Activated CD8-positive, alpha-beta memory T cell treated with anti-CD3 and anti-CD28 coated beads for 24 hours (primary cell): ENCODE measurements at places on chromosomes 2 and 18.

- DNase-seq: no peak
Observed at GRCh38 chr18:46866523-46866922, 50.8 kb downstream of the PIAS2 start.

GRCh38 chr2:38602136-38602731, 494 bp downstream of the HNRNPLL start:
- DNase-seq: peak; percentile 80

DNA sequence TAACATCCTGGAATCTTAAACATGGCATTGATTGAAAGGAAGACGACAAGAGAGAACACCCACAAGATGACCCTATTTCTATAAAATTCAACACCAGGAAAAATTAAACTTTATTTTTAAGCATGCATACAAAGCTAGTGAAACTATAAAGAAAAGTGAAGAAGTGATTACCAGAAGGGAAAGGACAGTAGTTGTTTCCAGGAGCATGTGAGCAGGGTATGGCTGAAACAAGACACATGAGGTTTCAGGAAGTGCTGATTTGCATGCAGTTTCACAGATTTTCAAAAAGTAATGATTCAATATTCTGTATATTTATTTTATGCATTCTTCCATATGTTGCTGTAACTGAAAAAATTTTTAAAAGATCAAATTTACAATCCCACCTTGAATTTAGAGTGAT, 24.6 kb upstream of the DAW1 start:
- DNase-seq: no peak

- DNase-seq: no peak
Observed at GRCh38 chr2:8989536-8990079, 13.9 kb downstream of the MBOAT2 start.

- DNase-seq: no peak
Observed at GRCh38 chr2:237514474-237515130, 27.6 kb downstream of the MLPH start.
